ENCODE measurements at places on chromosomes 5 and 9. TPM values are rescaled to one million over a fixed set of nuclear protein-coding genes. Genes with fewer than 3 reads are reported as not detected.

SLC6A7 gene
- polyA plus RNA-seq, result 0.02 TPM

DNA sequence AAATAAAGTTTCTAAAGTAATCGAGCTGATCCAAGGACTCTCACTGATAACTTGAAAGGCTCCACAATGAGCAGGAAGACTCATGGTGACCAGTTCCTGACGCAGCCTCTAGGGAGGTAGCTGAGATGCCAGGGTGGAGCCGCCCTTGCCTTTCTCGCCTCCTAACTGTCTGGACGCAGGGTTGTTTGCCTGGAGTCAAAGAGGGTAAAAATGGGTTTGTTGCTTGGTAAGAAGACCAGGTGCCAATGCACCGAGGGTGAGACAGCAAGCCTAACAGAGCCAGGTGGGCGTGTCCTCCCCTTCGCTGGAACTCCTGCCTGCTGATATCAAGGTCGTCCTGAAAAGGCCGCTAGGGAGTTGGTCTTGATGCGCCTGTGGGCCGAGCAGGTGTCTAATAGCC lies 48.6 kb upstream of the FCN1 start:
- DNase-seq, result no peak

TTC23L gene
- 1.1 TPM for polyA plus RNA-seq

SMIM33 gene
- polyA plus RNA-seq, result not detected

DNA sequence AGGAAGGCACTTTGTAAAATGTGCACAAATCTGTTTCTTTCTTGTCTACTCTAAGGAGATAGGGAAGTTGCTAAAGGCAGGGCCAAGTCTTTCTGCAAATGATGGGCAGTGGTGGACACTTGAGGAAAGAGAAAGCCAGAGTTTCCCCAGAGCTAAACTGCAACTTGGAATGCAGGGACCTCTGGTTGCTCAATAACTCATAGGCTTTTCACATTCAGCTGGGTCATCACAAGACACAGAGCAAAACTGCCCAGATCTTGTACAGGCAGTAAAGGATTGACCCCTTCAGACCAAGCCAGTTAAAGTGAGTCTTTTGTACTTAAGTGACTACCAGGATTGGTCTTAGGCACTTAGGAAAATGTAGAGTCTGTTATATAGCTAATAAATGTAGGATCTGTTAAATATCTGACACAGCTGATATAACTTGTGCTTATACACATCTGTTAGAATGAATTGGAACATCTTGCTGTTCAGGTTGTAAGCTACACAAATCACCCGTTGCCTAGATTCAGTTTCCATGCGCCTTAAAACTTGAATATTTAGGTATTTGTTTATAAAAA lies 13.5 kb upstream of the AGXT2 start:
- no peak for DNase-seq

GRCh38 chr5:174607205-174607604 lies 117.2 kb upstream of the MSX2 start:
- no peak for DNase-seq

ALDOB gene
- polyA plus RNA-seq, result not detected

QRFP gene
- not detected for polyA plus RNA-seq

FAM221B gene
- 0.03 TPM for polyA plus RNA-seq

GRCh38 chr5:6567835-6568234 lies 65.0 kb downstream of the NSUN2 start:
- DNase-seq, result no peak

- DNase-seq, result peak; percentile 65
Measured at GRCh38 chr9:90665072-90665471, 22.4 kb upstream of the DIRAS2 start.

GRCh38 chr9:94805051-94805489 lies 78.6 kb downstream of the AOPEP start:
- no peak for DNase-seq

ZNF658 gene
- 0.80 TPM for polyA plus RNA-seq

PCDHA9 gene
- polyA plus RNA-seq, result 0.17 TPM

- DNase-seq, result no peak
Measured at GRCh38 chr9:2849941-2850340, 6.0 kb upstream of the PUM3 start.

- DNase-seq, result no peak
Measured at GRCh38 chr9:123282362-123283047, 14.1 kb upstream of the STRBP start.

- DNase-seq, result no peak
Measured at GRCh38 chr5:20536813-20537212, 548.8 kb upstream of the CDH18 start.

DNA sequence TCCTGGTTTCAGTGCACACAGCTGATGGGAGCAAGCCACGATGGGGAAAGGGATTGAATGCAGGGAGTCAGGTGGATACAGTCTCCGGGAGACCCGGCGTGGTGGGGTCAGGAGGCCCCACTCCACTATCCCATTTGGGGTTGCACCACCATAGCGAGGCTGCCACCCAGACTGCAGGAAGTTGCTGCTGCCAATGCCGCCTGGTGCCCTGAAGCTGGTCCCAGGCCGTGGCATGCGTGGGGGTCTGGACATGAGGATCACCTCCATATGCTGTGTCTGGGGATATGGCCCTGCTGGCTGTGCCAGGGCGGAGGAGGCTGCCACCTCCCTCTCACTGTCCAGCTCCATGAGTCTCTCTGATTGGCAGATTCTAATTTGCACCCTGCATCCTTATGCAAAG lies 45.3 kb downstream of the COL5A1 start:
- no peak for DNase-seq

DNA sequence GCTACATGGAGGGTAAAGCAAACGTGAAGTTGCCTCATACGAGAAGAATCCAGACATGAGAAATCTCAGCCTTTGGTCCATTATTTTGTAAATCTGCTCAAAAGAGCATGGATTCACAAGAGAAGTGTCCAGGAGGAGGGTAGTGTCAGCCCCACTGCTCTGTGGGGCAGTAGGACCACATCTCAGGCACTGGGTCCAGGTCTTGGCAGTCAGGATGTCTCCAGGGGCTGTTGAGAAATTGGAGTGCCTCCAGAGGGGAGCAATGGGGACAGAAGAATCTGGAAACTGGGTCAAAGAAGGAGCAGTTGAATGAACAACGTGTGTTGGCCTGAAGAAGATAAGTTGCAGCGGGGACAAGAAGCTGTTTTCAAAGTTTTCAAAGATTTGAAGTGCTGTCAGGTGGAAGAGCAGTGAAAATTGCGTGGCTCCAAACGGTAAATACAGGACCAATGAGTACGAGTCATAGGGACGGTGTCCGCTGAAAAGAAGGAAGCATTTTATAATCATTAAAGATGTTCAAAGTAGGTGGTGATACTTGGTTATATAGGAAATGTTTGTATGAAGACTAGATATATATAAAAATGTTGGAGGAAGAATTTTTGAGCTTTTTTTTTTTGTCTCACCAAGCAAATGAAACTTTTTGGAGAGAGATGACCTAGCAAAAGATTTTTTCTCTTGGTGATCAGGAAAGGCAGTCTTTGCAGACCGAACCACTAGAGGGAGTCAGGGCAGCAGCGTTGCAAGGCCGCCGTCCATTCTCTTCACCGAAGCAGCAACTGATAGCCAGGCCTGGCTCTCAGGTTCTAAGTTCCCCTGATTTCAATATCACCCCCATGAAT lies 57.1 kb upstream of the ZBED3 start:
- peak; percentile 29 for DNase-seq

BTNL8 gene
- polyA plus RNA-seq, result 0.42 TPM

GRCh38 chr9:122191584-122191983 lies 31.9 kb downstream of the MORN5 start:
- DNase-seq, result no peak

DNA sequence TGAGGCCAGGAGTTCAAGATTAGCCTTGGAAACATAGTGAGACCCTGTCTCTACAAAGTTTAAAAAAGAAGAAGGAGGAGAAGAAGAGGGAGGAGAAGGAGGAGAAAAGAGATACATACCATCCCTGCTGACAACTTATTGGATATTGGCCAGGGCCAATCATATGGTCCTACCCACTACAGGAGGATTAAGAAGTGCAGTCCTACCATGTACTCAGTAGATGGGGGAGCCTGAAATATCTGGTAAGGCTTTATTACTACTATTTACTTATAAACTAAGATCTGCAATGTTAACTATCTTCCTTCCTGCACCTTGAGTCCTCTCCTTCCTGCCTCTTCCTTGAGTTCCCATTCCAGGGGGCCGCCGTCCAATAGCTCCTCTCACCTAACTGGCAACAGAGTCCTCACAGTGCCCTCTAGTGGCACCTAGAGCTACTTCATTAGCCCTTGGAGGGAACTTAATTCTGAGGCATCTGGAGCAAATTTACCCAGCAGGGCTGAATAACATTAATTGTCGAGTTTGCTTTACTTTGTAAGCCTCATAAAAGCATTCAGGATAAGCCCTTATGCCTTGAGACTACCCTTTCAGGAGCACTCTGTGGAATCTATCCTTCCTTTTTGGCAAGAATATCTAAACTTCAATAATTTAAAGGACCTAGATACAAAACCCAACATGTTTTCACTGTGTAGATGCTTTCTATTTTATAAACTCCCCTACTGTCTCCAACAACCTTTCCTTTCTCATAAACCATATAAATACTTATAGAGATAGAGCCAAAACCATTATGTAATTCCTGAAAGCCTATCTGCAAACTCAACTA lies 39.1 kb upstream of the RANBP6 start:
- DNase-seq, result peak; percentile 82

GRCh38 chr5:62649476-62650113 lies 71.0 kb downstream of the LRRC70 start:
- DNase-seq, result no peak

DNA sequence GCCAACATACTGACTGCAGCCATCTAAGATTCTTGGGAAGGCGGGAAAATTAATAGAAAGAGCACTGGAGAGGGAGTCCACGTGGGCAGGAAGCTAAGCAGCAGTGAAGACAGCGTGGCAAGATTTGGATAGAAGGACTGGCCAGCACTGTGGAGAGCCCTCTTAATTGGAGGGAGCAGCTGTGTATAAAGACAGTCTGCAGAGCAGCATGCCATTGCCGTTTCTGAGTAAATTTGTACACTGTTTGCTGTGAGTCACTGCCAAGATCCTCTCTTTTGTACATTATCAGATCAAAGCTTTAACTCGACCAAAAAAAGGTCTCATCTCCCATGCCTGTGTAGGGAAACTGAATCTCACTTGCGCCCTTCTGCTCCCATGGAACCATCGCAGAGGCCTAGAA lies 45.3 kb downstream of the INSYN2B start:
- no peak for DNase-seq

DNA sequence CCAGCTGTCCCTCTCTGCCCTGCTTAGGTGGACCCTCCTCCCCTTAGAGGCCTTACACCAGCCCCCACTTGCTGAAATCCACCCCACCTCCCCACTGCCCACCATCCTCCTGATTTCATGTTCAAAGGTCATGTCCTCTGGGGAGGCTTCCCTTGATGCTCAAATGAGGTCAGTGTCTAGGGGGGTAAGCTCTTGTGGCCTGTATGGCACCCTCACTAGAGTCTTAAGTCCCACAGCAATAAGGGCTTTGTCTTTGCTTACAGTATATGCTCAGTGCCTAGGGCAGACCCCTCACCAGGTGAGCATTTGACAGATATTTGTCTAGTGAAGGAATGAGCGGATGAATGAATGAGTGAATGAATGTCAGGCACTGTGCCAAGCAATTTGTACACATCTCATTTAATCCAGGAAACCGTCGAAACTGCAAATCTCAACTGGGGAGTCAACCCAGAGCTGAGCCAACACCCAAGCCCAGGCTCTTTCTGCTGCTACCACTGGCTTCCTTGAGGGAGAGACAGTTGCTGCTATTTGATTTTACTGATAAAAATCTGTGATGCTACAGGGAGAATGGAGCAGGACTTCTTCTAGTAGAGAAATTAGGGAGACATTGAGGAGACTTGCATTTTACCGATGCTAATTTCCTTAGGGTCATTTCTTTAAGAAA lies 101.9 kb downstream of the IQGAP2 start:
- no peak for DNase-seq

DNA sequence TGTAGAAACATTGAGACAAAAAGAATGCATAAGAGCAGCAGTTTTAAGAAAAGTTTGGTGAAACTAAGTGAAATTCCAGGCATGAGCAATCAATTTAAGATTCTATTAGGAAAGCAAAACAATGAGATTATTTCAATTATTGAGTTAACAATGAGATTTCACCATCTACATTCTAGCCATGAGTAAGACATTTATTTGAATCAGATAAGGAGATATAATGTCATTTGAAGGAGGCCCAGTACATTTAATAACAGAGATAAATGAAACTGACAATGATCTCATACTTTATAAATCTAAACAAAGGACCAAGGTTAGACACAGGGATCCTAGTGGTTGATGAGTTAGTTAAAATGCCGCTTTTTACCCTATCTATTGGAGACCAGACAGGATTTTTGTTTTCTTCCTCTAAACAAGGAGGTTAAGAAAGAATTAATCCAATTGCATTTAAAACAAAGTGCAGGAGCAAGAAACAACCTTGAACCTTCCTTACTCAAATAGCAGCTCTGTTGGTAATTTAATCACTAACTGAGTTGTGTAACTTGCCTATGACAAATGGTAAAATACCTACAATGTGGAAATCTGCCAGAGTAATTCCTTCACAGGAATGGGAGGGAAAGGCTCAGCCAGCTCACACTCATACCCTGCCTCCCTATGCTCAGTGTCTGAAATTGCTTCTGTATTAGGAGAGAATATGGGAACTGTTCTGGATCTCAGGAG lies 103.5 kb upstream of the NR3C1 start:
- DNase-seq, result no peak

DNA sequence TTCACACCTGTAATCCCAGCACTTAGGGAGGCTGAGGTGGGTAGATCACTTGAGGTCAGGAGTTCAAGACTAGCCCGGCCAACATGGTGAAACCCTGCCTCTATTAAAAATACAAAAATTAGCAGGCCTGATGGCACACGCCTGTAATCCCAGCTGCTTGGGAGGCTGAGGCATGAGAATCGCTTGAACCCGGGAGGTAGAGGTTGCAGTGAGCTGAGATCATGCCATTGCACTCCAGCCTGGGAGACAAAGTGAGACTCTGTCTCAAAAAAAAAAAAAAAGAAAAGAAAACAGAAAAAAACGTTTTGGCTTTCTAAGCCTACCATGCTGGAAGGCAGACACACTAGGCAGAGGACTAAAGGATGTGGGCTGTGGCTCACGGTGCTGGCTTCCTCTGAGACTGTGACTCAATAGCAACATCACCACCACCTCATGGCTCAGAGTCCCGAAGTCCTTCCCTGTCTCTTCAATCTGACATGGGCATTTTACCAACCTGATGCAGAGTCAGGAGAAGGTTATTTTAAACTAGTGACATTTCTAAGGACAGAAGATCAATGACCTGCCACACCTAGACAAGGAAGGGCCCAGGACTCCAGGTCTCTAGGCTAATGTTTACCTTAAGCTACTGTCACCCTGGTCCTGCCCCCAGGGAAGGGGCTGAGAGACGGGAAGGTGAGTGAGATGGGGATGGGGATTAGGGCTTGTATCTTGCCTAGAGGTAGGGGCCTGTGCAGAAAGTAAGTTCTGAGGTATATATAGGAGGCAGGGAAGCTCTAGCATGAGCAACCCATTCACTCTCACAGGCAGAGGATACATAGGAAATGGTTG lies 3.7 kb downstream of the ECSCR start:
- DNase-seq, result no peak

DNA sequence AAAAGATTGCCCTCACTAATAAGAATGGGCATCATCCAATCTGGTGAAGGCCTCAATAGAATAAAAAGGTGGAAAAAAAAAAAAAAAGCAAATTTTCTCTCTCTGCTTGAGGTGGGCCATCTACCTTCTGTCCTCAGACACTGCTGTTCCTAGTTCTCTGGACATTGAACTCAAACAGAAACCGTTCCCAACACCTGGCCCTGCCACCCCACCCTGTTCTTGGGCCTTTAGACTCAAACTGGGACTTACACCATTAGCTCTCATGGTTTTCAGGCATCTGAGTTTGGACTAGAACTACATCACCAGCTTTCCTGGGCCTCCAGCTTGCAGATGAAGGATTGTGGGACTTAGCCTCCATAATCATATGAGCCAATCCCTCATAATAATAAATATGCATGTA lies 71.0 kb downstream of the SSBP2 start:
- no peak for DNase-seq

Data from H1 (cell line).